ENCODE measurements at places on chromosomes 6 and 20.

GRCh38 chr6:166877906-166878305 lies 78.4 kb downstream of the RNASET2 start:
- no peak for DNase-seq

DNA sequence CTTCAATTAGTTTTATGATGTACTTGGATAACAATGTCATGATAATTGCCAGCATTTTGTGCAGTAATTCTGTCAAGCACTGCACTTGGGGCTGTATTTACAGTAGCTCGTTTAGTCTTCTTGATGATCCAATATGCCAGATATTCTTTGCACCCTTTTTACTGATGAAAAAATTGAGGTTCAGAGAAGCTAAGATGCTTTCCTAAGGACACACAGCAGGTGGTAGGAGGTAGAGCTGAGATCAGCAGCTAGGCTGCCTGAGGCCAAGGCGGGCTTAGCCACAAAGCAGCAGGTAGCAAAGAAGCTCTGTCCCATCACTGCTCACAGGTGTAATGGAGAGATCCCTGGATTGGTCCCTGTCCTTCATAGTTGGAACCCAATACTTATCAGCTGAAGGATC lies 33.3 kb downstream of the SUMO4 start:
- no peak for DNase-seq

DNA sequence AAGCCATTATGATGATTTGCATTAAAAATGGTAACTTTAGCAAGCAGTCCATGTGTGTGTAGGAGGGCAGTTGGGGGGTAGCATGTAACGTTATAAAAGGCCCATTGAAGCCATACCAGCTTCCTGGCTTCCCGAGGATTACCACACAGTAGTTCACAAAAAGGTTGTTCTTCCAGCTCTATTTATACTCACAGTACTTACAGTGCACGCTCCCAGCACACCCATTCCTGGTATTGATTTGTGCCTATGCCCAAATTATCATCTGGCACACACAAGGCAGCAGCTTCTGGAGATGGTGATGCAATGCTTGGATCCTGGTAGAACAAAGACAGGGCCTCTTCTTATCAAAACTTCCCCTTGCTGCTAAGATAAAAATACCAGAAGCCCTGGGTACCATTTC lies 436.8 kb downstream of the HAO1 start:
- no peak for DNase-seq

GRCh38 chr6:52423448-52423847 lies 3.3 kb downstream of the EFHC1 start:
- no peak for DNase-seq

DNA sequence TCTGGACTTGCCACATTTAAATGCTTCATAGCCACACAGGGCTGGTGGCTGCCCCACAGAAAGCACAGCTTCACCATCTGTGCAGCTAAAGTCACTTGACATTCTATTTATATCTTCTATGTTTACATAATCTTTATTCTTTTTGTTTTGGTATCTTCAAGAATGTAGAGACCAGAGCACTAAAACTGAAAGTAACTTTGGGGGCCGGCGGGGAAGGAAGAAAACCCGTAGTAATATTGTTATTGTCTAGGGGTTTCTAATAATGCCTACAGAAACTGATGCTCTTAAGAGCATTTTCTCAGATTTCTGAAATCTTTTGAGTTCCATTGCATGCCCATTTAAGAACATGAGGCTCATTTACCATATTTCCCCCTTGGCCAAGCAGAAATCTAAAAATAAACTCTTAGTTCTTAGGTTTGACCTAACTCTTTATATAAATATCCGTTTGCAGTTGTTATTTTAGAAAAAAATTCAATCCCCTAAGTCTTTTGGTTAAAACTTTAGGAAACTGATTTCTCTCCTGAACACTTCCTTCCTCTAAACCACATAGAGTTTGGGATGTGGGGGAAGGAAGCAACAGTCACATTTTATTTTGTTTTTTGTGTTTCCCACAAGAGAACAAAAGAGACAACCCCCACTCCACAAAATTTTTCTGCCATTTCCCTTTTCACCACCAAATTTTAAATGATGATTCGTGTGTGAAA lies 207.6 kb downstream of the OGFRL1 start:
- peak; percentile 42 for DNase-seq
